Mesenteric fat pad (tissue), 1 donor: ENCODE measurements at places on chromosomes 1 and 21.

GRCh38 chr21:46116189-46116775 lies 18.4 kb downstream of the COL6A2 start:
- DNase-seq, result peak; percentile 87

- no peak for DNase-seq
These were observed 37.6 kb downstream of the OR10R2 start for GRCh38 chr1:158509471-158510156.

DNA sequence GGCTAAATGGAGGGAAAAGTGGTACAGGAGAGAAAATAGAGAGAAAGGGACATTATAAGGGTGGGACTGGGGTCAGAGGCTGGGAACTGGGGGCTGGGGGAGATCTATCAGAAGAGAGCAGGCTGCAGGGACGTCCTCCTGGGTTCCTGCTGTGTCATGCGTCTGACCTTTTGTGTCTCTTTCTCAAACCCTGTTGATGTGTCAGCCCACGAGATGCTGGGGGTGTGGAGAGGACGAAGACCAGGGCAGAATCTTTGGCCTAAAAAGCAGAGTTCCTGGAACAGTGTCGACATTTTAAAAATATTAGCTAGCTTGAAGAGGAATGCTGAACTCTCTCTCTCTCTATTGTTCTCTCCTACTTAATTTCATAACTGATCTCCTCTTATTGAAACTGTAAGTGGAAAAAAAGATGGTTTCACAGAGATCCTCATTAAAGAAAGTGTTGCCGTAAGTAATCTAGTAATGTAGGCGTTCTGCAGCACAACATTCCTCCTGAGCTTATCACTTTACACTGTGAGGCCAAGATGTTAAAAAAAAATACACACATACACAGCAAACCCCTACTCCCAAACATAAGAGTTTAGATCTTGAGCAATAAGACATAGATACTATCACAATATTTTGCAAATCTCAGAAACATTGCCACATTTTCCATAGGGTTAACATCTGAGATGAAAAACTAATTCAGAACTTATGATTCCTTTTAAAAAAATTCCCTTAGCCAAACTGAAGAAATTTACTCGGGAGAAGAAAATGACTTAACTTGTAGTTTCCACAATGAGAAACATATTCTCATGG lies 52.6 kb downstream of the RUNX1 start:
- DNase-seq, result no peak

GRCh38 chr1:13536571-13536970 lies 22.8 kb upstream of the LRRC38 start:
- no peak for DNase-seq

DNA sequence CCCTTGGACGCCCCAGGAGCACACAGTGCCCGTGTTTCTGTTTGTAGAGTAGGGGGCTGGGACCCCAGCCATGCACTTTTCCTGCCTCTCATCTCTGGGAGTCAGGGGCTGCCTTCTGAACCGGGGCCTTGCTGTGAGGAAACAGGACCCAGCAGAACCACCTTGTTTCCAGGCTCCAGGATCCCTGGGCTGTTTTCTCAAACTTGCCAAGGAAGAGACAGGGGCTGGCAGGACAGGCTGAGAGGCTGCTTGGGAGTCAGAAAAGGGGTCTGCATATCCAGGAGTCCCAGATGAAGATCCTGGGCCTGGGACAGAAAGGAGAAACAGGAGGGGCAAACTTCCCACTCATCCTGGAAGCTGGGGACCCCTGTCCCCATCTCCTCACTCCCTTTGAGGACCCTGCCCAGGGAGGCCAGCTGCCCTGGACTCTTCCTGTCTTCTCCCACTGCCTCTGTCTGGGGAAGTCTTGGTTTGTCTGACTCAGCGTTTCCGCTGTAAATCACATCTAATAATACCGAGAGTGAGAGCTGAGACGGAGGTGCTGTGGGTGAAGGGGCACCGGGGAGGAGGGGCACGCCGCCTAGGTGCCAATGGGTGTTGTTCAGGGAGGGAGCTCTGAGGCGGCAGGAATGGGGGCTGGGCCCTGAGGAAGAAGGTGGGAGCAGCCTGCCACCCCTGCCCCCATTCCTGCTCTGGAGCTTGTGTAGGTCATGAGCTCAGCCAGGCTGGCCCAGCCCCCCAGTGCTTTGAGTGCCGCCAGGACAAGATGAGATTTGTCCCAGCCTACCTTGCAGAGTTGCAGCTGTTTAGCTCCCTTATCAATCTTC lies 16.7 kb downstream of the POU3F1 start:
- DNase-seq, result no peak

DNA sequence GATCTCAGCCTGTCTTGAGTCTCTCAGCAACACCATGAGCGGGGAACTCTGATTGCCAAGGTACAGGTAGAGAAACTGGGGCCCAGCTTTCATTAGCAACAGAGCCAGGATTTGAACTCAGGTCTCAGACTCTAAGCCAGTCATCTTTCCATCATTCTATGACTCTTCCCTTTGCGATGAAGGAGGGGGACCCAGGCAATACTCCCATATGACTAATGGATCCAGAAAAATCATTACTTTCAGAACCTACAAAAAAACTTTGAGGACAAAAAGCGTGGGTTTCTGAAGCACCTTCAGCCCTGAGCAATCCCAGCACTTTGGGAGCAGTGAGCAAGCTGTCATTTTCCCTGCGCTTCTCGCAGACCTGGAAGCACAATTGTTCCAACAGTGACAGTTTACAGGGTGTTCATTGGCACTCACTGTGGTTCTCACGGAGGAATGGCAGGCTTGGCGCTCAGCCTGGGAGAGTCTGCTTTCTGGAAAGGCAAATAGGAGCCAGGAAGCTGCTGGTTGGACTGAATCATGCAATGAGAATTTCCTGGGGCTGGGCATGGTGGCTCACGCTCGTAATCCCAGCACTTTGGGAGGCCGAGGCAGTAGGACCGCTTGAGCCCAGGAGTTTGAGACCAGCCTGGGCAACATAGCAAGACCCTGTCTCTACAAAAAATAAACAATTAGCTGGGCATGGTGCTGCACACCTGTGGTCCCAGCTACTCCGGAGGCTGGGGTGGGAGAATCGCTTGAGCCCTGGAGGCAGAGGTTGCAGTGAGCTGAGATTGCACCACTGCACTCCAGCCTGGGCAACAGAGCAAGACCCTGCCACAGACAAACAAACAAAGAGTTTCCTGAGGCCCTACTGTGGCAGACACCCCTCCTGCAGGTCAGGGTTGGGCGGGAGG lies 40.1 kb downstream of the SLC2A7 start:
- no peak for DNase-seq

- no peak for DNase-seq
These were observed 744 bp downstream of the ZNF670 start for GRCh38 chr1:247077876-247078257.

- peak; percentile 85 for DNase-seq
These were observed 116.7 kb downstream of the KCNN3 start for GRCh38 chr1:154753426-154753825.

- no peak for DNase-seq
These were observed 9.7 kb upstream of the PPIE start for GRCh38 chr1:39729030-39729429.

GRCh38 chr21:35358008-35358407 lies 308.9 kb upstream of the RUNX1 start:
- DNase-seq, result no peak
